ENCODE measurements at places on chromosomes 1 and 21.
A peak's percentile ranks its signal among the peaks of the same experiment; 100 is the strongest.

- peak; percentile 92 for DNase-seq
Observed at GRCh38 chr1:202034683-202035462, 24.5 kb downstream of the ELF3 start.

DNA sequence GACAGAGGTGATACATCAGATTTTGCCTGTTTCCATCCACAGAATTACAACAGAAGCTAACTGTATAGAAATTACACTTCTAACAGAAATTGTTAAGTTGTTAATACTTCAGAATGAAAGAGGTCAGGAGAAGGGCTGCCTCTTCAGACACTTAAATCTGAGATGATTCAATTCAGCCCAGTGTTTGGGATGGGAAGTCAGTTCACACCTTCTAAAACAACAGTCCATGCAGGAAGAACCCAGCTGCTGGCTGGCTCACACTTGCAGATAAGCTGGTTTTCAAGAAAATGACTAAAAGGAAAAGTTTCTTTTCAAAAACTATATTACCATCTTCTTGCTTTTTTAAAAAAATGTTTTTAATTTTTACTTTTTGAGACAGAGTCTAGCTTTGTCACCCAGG is 132.4 kb downstream of the SMYD2 start:
- no peak for DNase-seq

- no peak for DNase-seq
Observed at GRCh38 chr1:21000245-21000594, 176.5 kb downstream of the EIF4G3 start.

DNA sequence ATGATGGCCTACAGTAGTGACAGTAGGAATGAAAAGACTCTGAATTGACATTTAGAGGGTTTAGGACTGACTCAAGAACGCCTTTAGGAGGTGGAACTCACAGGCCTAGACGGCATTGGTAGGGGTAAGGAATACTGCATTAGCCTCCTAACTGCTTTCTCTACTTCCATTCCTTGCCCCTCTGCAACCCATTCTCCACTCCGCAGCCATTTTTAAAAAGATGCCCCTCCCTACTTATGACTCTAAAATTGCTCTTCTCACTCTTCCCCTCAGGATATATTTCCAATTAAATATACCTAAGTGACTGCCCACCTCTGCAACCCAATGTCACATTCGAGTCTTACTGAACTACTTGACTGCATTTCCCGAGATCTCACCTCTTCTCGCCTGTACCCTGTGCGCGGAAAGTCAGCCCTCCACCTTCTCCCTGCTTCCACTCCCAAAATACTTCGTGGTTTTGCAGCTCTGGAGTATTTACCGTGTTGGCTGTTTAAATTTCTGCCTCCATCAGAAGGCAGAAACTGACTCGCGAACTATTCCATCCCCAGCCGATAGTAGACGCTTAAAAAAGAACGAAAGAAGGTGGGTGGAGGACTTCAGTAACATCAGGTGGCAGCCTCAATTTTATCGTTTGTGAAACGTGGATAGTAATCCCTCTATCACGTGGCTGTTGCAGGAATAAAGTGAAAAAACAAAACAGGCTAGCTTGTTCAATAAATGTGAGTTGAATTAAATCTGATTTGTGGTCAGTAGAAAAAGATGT is 1.1 kb upstream of the YBX1 start:
- DNase-seq = no peak

GRCh38 chr1:54846301-54846700 is 40.7 kb downstream of the DHCR24 start:
- no peak for DNase-seq

GRCh38 chr1:147492207-147492606 is 49.1 kb upstream of the BCL9 start:
- no peak for DNase-seq

GRCh38 chr21:29678626-29679025 is 261.2 kb downstream of the GRIK1 start:
- DNase-seq = no peak

- no peak for DNase-seq
Observed at GRCh38 chr21:41703857-41704501, 62.9 kb downstream of the RIPK4 start.

GRCh38 chr1:19835578-19835977 is 20.5 kb upstream of the RNF186 start:
- DNase-seq = no peak

DNA sequence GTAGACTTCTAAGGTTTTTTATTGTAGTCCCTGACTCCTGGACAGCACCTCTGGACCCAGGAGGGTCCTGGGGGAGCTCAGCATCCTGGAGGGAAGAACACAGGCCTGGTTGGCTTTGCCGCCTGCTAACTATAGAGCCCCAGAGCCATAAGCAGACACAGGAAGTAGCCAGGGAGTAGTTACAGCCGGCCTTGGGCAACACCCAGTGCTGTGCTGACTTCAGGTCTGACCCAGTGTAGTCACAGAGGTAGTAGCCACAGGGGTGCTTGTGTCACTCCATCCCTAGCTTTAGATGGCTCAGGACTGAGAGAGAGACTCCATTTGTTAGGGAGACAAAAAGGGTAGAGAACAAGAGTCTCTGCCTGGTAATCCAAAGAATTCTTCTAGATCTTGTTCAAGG is 21.9 kb downstream of the MCOLN2 start:
- DNase-seq = no peak

DNA sequence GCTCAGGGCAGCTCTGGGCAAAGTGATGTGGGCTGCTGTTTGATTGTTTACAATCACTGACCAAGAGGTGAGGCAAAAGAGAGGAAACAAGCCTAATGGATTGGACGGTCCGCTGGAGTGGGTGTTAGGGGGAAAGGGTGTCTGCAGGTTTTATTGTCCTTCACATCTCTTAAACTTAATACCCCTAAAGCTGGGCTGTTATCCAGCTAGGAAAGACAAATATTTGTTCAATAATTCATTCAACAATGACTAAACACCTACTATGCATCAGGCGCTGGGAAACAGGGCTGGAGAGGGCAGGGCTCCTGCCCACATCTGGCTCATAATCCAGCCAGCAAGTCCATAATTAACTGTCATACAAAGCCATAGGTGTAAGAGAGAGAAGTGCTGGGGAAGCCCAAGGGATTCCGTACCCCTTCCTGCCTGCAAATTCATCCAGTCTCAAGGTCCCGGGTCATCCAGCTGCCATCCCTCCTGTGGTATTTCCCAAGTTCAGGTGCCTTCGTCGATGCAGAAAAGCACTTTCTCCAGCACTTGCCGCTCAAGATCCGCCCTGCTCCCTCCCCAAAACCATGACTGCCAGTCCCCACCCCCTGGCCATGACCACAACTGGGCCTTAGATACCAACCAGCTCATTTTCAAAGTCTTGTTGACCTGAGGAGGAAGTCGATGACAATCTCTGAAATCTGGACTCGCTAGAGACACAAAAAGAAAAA is 10.7 kb downstream of the TMEM63A start:
- DNase-seq = no peak

DNA sequence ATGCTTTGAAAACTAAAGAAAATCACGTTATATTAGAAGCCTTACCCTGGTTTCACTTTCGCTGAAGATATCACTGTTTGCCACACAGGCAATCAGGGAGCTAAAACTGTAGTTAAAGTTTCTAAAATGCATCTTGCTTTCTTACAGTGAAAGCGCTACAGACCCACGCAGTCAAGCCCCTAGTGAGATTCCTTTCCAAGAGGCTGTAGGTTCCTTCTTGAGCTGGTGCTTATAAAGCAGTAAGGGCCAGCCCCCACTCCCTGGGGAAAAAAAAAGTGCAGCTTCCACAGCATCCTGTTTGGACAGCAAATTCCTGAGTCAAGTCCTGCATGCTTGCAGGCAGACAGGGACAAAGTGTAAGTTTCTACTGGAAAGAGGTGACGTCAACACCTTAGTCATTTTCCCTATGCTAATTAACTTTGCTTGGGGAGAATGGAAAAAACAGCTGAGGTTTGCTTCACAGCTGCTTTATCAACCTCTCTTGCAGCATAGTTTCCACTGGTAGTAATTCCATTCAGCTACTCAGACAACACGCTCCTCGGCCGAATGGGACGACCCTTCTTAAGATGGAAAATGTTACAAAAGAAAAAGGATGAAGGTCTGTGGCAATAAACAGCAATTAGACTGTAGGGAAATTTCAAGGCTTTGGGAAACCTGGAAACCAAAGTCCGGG is 14.7 kb upstream of the KCNE1 start:
- peak; percentile 100 for DNase-seq

- no peak for DNase-seq
Observed at GRCh38 chr1:207288315-207288714, 33.2 kb upstream of the CD55 start.
